Stimulated activated memory B cell treated with anti-CD40 and anti-IgM and Interleukin-4, amounts not matched to agents 10 μg/mL and 1 μg/mL and 100 μg/mL, for 72 hours (primary cell): ENCODE measurements at places on chromosomes 1 and 21.
A peak's percentile ranks its signal among the peaks of the same experiment; 100 is the strongest.

DNA sequence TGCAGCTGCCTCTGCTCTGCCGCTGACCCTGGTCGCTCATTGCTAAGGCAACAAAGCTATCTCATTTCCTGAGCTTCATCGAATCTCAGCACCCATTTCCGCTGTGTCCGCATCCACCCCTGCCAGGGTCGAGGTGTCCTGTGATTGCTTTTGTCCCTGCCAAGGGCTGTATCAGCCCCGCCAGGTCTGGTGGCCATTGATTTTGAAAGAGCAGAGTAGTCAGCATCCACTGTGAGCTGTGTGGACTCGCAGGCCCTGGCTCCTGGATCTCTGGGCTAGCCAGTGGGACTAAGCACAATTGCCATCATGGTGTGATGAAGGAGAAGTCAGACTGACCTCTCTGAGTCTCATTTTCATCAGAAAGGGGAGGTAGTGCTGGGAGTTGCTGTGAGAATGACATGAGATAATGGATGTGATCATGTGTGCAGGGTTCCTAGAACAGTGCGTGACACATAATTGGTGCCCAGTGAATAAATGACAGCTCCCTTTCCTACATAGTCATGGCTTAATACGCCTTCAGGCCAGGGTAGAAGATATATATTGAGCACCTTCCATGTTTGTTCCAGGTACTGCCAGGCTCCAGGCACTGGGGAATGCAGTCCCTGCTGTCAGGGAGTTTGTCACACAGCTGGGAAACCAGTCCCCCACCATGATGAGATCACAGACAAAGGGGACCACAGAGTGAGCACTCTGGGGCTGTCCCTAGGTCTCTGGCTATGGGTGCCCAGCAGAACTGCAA is 32.1 kb downstream of the NAV1 start:
- ATAC-seq: peak; percentile 17

DNA sequence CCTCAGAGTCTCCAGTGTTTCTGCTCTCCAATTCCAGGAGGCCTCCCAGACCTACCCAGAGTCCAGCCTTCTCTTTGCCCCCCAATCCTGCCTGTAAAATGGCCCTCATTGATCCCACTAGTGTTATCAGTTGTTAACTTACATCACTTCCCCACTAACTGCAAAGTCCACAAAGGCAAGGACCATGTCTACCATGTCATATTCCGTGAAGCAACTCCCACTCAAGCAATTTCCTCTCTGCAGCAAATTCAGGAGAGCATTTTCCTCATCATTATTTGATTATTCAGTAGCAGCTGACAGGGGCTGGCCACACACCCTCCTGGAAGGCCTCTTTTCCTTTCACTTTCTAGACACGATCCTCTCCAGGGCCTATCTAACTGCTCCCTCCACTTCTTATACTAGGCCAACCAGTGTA is 153.5 kb downstream of the RERE start:
- peak; percentile 79 for ATAC-seq

- no peak for ATAC-seq
Measured at GRCh38 chr21:16837721-16838120, 675.1 kb upstream of the CXADR start.

GRCh38 chr21:34737115-34737514 is 68.3 kb downstream of the CLIC6 start:
- ATAC-seq: no peak
